NCI-H1092 (cell line): ENCODE measurements at places on chromosomes 7 and 10.

DNA sequence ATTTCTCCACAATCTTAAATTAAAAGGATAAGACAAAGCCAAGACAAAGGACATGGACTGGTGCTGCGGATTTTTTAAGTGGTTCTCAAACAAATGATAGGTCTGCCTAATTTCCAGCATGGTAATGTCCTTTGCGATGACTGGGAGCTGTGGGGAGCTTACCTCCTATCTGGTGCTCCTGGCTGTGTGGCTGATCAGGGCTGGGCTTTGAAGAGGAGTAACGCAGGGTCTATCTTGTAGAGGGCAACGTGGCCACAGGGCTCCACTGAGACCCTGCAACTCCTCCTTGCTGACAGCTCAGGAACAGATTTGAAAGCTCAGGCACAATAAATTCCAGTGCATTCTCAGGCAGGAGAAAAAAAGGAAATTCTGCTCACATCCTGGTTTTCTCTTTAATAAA, 103.1 kb upstream of the SFMBT2 start:
- DNase-seq, result peak; percentile 22

DNA sequence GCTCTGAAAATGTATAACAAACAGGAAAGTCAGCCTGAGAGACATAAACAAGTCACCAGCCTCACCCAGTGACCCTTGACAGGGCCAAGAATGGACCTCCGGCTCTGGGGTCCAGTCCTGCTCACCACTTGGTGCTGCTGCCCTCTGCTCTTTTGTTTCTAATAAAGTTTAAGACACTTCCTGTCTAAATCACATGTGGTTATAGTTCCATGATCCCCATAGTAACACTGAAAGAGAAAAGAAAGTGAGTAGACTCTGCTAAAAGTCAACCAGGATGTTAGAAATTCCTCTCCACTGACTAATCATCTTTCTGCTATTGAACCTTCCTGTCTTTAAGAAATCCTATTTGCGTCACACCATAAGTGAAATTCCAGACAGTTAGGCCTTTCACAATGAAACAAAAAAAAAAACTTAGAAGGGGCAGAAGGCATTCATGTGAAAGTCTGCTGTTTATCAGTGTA, 179.2 kb upstream of the BET1 start:
- DNase-seq, result no peak

GRCh38 chr10:27950242-27950564, 48.7 kb downstream of the ODAD2 start:
- no peak for DNase-seq

GRCh38 chr10:34584164-34584563, 230.9 kb downstream of the PARD3 start:
- no peak for DNase-seq

GRCh38 chr10:77561991-77562390, 75.6 kb downstream of the KCNMA1 start:
- no peak for DNase-seq

DNA sequence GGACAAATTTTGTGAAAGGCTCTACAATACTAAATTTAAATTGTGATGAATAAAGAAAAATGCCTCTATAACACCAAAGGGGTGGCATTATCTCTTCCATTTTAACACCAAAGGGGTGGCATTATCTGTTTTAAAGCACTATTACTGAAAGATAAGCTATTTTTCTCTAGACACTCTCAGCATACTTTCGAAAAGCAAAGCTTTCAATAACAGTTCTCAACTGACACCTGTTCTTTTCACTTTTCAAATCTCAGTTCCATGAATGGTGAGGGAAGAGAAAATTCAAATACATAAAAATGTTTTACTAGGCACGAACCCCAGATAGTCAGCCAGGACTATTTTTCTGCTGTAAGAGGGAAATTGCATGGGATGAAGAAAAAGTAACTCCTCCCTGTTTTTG, 103.8 kb downstream of the CPEB3 start:
- no peak for DNase-seq

DNA sequence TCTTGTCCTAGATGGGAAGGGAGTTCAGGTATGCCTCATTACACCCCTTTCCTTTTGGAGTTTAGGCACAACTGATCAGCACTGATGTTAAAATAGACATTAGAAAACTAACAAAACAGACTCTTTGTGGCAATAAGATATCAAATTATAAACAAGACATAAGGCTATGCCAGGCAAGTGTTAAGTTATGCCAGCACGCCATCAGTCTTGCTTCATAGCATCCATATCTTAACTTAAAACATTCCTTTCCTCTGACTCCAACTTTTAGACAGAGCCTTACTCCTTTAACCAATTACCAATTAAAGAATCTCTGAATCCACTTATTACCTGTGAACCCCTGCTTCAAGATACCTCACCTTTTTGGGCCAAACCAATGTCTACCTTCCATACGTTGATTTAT, 126.2 kb upstream of the ETV1 start:
- no peak for DNase-seq

DNA sequence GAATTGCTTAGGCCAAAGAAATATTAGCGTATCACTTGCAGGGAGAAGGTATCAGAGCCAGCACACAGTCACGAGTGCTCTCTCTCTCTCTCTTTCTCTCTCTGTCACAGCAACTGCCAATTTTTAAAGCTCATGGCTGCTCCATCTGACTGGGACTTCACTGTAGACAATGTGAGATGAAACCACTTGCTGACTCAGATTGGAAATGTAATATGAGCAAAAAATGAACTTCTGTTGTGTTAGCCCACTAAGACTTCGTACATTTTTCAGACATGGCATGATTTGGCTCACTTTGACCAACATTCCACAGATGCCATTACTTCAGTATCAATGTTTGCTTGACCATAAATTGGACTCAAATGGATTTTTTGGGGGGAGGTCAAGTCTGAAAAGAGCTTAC, 68.1 kb downstream of the DGKB start:
- no peak for DNase-seq

DNA sequence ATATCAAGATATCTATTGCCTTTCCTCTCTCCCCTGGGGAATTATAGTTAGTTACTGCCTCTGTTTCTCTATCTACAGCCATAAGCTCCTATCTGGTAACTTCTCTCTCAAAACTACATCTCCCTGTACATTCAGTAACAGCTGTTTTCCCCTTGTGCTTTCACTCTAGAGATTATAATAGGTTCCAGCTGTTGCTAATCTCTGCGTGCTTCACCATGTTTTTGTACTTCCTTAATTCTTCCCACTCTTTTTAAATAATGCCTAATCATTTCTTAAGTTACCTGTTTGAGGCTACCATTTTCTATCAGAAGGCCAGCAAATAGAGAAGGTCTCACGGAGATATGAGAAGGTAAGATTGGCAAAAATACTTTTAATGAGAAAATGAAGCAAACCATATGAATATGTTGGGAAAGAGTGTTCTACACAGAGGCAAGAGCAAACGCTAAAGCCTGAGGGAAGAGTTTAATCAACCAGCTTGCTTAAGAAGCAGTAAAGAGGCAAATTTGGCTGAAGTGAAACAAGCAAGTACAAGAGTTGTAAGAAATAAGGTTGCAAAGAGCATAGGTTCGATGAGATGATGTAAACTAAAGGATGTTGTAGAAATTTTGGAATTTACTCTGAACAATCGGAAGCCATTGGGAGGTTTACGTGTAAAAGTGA, 101.9 kb upstream of the HGF start:
- DNase-seq, result no peak

DNA sequence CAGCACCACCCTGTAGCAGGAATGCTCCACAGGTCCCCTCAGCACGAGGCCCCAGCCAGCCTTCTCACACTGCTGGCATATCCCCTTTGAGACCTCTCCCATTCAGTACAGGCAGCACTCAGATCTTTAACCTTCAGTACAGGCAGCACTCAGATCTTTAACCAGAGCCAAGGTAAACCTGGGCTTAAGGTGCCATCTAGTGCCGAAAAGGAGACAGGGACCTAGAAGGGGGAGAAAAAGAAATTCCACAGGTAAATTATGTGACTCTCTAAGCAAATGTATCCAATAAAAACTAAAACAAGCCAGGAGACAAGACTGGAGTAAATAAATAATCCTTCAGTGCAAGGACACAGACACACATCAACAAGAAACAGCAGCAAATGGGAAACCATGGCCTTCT, 358.6 kb downstream of the PTPRN2 start:
- DNase-seq, result no peak

DNA sequence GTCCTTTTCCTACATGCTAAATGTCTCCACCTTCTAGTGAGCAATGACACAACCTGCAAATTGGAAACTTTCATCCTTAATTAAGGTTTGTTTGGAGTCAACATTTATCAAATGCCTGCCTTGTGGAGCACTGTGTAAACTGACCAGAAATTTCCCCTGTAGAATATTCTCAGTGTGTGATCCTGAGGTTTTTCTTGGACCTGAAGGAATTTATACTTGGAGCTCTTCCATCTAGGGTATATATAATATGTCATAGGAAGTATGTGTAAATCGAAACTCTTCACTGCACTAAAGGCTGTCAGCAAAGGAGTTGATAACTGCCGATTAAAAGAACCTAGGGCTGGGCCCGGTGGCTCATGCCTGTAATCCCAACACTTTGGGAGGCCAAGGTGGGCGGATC, 152.4 kb downstream of the NSUN6 start:
- no peak for DNase-seq

- DNase-seq, result no peak
Measured at GRCh38 chr7:115009139-115009538, 87.2 kb downstream of the MDFIC start.

DNA sequence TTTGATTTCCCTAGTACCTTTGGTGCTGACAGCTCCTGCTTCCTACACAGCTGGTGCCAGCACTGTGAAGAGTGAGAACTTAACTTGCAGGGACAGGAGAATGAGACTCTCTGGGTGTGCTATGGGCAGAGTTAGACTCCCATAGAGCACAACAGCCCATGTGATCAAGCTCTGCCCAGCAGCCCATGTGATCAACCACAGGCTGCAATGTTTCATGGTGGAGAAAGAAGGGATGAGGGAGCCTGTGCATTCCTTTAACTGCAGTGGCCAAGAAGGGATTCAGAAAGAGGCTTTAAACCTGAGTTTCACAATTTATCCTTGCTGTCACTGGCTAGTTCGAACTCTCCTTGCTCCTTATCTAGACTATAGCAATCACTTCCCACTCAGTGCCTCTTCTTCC, 10.0 kb upstream of the MEST start:
- no peak for DNase-seq

DNA sequence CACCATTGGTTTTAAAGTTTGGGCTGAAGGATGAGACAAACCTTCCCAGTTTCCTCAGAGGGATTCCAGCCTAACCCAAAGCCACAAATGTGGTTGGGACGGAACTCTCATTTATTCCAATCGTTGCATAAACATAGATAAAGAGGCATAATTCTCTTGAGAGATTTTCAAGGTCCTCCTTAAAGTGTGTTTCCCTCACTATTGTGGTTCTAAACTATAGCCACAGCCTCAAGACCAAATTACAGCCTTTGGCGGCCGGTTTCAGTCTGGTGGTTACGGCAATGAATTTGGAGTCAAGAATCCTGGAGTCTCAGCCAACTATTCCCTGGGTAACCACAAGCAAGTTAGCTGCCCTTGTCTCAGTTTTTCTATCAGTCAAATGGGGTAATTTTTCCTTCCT, 42.6 kb downstream of the SEM1 start:
- no peak for DNase-seq

GRCh38 chr7:124922200-124922599, 7.4 kb downstream of the POT1 start:
- DNase-seq, result no peak

GRCh38 chr10:112379635-112380296, 5.8 kb downstream of the ACSL5 start:
- DNase-seq, result no peak

DNA sequence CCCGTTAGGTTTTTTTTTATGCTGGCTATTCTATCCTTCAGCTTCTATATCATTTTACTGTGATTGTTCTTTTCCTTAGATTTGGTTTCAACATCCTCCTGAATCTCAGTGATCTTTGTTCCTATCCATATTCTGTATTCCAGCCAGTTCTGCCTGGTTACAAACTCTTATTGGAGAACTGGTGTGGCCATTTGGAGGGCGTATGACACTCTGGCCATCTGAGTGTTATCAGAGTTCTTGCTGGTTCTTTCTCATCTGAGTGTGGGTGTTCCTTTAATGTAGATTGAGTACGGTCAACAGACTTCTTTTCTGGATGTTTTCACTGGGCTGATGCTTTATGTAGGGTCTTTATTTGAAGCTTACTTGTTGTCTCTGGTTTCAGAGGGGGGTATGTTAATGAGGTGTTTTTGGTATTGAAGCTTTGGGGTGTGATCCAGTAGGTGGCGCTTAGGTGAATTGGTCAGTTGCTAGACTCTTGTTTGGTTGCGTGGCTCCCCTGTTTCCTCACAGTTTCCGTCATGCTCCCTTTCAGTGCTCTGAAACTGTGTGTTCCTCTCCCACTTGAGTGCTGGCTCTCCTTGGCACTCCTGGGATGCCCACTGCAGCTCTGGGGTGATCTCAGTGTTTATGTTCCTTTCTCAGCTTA, 80.7 kb downstream of the FANK1 start:
- DNase-seq, result no peak

DNA sequence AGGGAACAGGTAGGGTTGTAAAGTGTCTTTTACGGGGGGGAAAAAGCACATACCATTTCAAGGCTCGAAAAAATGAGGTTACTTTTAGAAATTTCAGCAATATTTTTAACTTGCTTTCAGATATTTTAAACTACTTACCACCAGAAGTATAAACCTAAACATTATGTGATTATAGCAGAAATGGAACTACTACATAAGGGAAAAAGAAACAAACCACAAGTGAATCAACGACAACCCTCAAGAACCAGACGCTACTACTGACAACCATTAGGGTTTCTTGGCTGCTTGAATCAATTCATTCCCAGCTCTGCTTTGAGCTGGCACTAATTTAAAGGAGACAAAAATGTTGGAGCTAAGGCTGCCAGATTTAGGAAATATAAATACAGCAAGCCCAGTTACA, 80.1 kb downstream of the ZFAND4 start:
- no peak for DNase-seq

- DNase-seq, result no peak
Measured at GRCh38 chr7:2736411-2736914, 48.5 kb downstream of the AMZ1 start.

- no peak for DNase-seq
Measured at GRCh38 chr10:61565819-61566560, 96.7 kb upstream of the CABCOCO1 start.

GRCh38 chr10:104638861-104639589, 2.1 kb upstream of the SORCS3 start:
- no peak for DNase-seq

GRCh38 chr10:325282-325681, 190.0 kb downstream of the ZMYND11 start:
- DNase-seq, result no peak

DNA sequence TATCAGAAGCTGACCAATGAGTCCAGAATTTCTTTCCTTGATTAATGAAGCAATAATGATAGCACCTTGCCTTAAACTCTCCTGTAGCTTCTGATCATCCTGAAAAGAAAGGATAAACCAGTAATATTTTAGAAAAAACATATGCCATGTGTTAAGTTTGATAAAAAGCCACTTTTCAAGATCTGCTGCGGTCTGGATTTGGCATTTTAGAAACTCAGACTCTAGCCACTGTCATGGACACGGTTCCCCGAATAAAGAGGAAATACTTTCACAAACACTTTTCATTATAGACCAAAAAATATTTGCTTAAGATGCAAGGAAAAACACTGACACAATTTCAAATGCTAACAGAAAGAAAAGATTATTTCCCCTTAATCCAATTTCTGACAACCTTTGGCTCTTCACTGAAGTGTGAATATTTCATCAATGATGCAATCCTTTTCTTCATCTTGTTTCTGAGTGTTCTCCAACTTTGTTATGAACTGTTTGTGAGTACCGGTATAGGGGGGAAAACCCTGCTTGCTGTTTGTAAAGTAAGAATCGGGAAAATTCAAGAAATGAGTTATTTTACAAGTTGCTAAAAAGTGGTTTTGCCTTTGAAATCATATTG, 329.5 kb downstream of the CRPPA start:
- no peak for DNase-seq

GRCh38 chr10:71272056-71272771, 46.8 kb upstream of the SLC29A3 start:
- no peak for DNase-seq
